ENCODE measurements at places on chromosomes 7 and 10. TPM values are rescaled to one million over a fixed set of nuclear protein-coding genes. Genes with fewer than 3 reads are reported as not detected.
A peak's percentile ranks its signal among the peaks of the same experiment; 100 is the strongest.

- peak; percentile 23 for DNase-seq
Measured at GRCh38 chr10:105950410-105950809, 1214.1 kb downstream of the SORCS1 start.

DNA sequence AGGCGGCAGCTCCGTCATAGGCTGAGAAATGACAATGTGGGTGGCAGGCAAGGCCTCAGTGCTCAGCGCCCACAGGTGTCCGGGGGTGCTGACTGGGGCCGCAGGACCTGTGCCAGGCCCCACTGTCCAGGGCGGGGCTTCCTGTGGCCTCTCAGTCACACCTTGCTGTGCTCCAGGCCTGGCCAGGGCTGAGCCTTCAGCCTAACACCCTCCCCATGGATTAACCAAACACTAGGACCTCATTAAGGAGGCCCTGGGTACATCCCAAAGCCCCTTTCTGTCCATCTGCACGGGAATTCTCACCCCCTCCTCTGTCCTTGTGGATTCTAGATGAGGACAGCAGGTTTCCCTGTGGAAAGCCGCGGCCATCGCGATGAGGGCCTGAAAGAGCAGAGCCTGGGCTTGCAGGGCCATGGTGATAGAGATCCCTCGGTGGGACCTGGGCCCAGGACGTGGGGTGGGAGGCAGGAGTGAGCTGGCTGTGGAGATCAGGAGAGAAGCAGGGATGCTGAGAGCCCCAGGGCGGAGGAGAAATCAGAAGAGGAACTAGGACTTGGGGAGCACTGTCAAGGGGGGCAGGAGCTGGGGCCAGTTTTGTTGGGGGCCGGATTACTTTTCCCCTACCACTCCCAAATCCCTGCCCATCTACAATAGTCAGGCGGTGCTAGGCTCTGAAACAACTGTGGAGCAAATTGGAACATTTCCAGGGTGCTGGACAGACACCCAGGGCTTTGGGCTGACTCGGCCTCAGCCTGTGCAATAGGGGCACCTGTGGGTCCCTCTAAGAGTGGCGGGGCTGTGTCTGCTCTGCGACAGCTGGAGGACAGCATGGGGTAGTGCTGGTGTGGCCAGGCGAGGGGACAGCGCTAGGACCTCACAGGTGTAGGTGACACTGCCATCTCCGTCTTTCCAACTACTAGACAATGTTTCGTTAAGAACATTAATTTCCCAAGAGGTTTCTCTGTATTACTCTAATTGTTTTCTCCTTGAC, 23.3 kb upstream of the MNX1 start:
- DNase-seq, result no peak

GRCh38 chr10:78508955-78509748, 475.5 kb downstream of the RPS24 start:
- no peak for DNase-seq

- no peak for DNase-seq
Measured at GRCh38 chr10:67175354-67175753, 249.5 kb downstream of the LRRTM3 start.

- no peak for DNase-seq
Measured at GRCh38 chr7:16299853-16300252, 121.5 kb downstream of the CRPPA start.

GRCh38 chr10:43135656-43136055, 2.6 kb upstream of the CSGALNACT2 start:
- no peak for DNase-seq

- DNase-seq, result peak; percentile 22
Measured at GRCh38 chr7:54839575-54840213, 80.7 kb upstream of the SEC61G start.

DNA sequence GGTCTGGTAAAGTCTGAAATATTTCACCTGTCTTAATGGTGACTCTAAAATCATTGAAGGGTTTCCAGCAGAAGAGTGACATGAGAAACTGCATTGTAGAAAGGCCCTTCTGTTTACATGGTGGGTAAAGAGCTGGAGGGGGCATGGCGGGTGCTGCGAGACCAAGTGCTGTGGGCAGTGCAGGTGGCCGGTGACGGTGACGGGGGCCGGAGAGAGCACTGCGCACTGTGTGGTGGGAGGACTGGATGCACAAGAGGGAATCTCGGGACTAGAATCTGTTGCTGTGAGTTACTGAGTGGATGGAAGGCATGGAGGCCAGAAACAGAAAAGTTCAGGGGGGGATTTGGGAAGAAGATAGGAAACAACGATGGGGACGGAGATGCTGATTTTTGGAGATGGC, 218.7 kb downstream of the USP6NL start:
- no peak for DNase-seq

GRCh38 chr10:28924717-28925116, 247.4 kb downstream of the BAMBI start:
- DNase-seq, result no peak

GRCh38 chr7:105229641-105230040, 159.1 kb downstream of the SRPK2 start:
- no peak for DNase-seq

DNA sequence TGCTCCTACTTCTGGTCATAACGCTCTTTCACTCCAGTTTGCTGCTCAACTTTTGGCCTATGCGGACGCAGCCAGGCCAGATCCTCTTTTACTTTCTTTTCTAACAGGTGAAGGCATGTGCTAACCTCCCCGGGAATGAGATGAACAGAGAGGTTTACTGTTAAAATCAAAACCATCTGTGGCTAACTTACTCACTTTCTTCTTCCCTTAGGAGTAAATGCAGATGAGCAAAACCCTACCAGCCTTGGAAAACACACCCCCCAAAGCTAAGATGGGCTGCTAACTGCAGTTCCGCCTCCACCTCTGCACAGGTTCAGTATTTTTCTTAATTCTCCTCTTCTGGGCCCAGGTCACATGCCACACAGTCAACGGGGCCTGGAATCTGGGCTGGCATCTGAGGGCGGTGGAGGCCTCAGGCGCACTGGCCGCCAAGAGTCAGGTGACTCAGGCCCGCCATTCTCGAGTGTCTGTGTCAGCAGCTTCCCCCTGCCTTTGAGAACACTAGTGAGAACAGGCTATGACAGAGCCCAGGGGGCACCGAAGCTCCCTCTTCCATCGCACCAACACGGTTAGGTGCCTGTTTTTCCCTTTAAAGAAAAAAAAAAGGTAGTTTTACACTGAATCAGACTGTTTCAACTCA, 11.1 kb downstream of the FAM53B start:
- peak; percentile 90 for DNase-seq

GRCh38 chr10:36141856-36142560, 499.9 kb upstream of the FZD8 start:
- DNase-seq, result no peak

- no peak for DNase-seq
Measured at GRCh38 chr7:20785157-20786048, 1.3 kb downstream of the SP8 start.

- no peak for DNase-seq
Measured at GRCh38 chr7:122161628-122162027, 17.6 kb upstream of the AASS start.

GRCh38 chr10:131452926-131453720, 141.6 kb upstream of the TCERG1L start:
- DNase-seq, result no peak

DNA sequence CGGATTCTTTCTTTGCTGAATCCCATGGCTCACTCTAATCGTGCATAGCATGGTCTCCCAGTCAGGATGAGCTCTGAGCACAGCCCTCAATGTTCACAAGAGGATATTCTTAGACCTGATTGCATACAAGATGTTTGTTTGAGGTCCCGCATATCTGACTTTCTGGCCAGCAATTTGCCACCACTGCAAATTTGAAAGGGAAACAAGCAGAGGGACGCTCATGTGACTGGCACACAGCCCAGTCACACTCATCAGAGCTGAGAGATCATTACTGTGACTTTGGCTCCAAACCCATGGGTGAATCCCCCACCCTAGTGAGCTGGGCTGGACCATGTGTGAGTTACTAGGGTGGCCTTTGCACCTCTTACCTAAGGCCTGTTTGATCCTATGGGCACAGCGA, 9.9 kb downstream of the TAS2R41 start:
- no peak for DNase-seq

- DNase-seq, result no peak
Measured at GRCh38 chr7:158129037-158130022, 458.3 kb downstream of the PTPRN2 start.

DNA sequence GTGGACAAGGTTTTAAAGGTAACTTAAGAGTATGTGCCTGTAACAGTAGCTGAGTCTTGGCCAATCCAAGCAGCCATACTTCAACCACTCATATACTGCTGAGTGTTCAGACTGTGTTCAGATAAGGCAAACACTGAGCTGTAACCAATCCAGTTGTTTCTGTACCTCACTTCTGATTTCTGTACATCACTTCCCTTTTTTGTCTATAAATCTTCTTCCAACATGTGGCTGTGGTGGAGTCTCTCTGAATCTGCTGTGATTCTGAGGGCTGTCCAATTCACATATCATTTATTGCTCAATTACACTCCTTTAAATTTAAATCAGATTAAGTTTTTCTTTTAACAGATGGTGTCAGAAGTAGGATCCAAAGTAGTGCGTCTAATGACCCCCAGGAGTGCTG, 149.5 kb upstream of the PHF14 start:
- DNase-seq, result no peak

- no peak for DNase-seq
Measured at GRCh38 chr10:52440612-52441285, 126.7 kb downstream of the DKK1 start.

GRCh38 chr7:30837581-30837980, 66.4 kb downstream of the MINDY4 start:
- DNase-seq, result no peak

DNA sequence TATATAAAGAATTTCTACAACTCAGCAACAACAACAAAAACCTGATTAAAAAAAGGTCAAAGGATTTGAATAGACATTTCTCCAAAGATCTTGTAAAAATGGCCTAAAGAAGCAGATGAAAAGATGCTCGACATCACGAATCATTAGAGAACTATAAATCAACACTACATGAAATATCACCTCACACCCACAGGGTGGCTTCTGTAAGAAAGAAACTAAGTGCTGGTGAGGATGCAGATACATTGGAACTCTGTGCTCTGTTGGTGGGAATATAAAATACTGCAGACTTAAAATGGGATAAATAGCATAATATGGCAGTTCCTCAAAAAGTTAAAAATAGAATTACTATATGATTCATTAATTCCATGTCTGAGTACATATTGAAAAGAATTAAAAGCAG, 38.3 kb upstream of the CDCA7L start:
- no peak for DNase-seq

GRCh38 chr7:131538071-131538812, 18.2 kb downstream of the PODXL start:
- no peak for DNase-seq

DNA sequence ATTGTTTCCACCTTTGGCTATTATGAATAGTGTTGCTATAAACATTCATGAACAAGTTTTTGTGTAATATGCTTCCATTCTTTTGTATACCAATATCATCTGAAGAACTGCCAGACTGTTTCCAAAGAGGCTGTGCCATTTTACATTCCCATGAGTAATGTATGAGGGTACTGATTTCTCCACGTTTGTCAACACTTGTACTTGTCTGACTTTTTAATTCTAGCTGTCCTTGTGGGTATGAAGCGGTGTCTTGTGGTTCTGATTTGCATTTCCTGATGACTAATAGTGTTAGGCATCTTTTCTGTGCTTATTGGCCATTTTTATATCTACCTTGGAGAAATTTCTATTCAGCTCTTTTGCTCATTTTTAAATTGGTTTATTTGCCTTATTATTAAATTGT, 52.8 kb downstream of the LSMEM1 start:
- no peak for DNase-seq

- DNase-seq, result no peak
Measured at GRCh38 chr10:70499836-70500167, 21.2 kb downstream of the PALD1 start.

DNA sequence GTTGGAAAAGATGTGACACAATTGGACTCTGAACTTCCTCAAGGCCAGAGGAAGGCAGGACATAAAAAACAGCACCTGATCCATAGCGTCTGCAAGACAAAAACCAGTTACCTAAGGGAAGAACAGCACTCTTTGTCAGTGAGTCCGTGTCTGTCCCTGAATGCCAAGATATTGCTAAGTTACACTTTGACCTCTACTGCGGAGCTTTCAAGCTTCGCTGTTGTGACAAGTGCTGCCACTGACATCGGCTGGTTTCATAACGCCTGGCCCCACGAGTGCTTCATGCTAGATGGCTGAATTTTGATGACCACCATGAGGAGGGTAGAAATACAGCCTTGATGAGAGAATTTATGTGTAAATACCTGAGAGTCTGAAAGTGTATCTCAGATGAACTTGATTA, 49.7 kb upstream of the JAZF1 start:
- no peak for DNase-seq

DNA sequence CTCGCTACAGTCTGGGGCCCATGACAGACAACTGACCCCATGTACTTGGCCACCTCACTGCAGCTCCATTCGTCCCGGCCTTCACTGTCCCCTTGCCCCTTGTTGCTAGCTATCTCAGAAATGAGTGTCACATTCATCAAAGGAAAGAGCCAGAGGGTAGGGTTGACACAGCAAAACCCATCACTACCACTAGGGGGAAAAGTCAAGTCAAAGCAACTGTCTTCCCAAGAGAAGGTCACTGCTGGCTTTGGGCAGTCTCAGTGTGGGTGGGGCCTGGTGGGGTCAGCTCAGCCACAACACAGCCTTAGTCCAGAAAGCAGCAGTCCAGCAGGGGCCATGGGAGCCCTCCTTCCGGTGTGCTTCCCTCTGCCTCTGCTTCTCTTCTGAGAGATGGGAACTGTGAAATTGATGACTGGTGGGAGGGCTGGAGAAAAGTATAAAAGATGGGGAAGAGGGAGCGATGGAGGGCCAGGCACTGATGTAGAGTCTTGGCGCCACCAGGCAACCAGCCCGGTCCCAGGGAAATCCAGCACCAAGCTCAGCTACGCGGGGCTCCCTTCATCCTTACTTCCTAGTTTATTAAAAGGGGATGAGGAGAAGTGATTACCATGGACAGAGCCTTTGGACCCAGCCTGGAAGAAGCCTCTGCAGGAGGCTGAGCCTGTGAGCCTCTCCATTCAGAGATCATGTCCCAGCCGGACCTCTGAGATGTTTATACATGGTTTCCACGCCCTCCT, 58.0 kb downstream of the PLXNA4 start:
- DNase-seq, result no peak

GRCh38 chr10:111990734-111991133, 192.8 kb downstream of the GPAM start:
- DNase-seq, result no peak

GRCh38 chr10:21991785-21992184, 11.7 kb downstream of the DNAJC1 start:
- no peak for DNase-seq

Gene LIPM
- not detected for total RNA-seq

Gene FAM180A
- total RNA-seq, result not detected

Gene SLC29A4
- total RNA-seq, result 0.45 TPM

Gene HOXA1
- 0.43 TPM for total RNA-seq

Gene CYP2W1
- not detected for total RNA-seq

Gene GPR15LG
- total RNA-seq, result not detected

Gene ADAMTS14
- total RNA-seq, result not detected

Gene GATA3
- 47.4 TPM for total RNA-seq

Gene PDE6C
- not detected for total RNA-seq

Gene CCL24
- not detected for total RNA-seq

Gene PNPLA8
- 22.1 TPM for total RNA-seq

Gene NME8
- total RNA-seq, result not detected

Gene STEAP1B
- total RNA-seq, result not detected

Gene CNPY4
- 12.4 TPM for total RNA-seq

Gene HGF
- total RNA-seq, result not detected

All from activated CD4-positive, alpha-beta memory T cell treated with anti-CD3 and anti-CD28 coated beads for 36 hours (primary cell).